Stimulated activated CD4-positive, alpha-beta T cell treated with anti-CD3 and anti-CD28 coated beads, Interleukin-4, amount 100 ng/mL, for 48 hours (primary cell): ENCODE measurements at places on chromosomes 2 and 18.

DNA sequence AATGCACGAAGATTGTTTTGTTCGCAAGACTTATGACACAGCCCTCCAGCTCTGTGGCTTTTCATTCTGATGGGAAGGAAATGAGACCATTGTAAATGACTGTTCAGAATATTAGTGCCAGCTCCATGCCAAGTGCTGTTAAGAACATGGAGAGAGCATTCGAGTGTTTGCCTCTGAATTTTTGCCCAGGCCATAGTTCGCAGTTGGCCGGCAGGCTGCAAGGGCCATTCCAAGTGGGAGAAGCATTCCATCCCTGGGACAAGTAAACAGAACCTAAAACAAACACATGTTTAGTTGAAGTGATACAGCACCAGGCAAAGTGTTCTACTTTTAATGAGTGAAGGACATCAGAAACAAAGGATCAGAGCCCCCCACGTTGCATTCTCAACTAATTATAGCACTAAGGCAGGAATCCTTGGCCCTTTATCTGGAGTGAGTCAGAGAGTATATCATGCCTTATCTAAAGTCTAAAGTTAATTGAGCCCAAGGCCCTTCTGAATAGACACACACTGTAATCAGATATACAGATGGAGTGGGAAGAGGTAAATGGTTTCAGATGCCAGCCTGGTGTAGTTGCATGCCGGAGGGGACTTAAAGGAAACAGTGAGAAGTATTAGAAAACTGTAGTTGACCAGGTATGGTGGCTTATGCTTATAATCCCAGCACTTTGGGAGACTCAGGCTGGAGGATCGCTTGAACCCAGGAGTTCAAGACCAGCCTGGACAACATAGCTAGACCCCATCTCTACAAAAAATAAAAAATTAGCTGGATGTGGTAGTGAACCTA, 53.3 kb downstream of the NEDD4L start:
- no peak for DNase-seq

DNA sequence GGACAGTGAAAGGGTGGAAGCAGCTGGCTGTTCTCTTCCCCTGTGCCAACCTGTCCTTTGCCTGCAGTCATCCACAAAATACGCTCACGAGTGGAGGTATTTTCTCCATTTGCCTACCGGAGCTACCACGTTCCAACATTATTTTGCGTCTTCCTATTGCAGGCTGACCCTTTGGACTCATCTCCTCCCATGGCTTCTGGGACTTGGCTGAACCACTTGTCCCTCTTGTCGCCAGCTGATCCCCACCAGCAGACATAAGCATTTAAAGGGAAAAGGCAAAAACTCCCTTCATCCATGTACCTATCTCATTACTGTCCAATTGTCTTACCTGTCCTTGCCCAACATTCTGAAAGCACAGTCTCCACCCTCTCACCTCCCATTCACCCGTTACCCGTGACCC, 13.0 kb downstream of the C2orf74 start:
- DNase-seq = no peak

DNA sequence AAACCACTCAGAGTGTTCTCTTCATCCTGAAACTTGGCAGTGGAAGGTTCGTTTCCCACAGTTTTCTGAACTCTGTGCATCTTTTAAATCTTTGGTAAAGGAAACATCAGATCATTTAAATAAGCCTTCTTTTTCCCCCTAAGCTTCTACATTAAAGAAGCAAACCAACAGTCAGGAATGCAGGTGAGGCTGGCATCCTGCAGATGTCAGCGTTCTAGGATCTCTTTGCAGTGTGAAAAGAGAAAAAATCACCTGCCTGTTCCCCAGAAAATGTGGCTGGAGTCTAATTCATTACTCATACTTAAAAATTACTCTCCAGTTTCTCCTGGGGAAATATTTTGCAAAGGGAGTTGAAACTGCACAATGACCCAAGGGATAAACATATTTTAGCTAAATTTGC, 64.5 kb upstream of the ZCCHC2 start:
- no peak for DNase-seq

- no peak for DNase-seq
Observed at GRCh38 chr2:120793682-120794403, 58.2 kb downstream of the GLI2 start.

DNA sequence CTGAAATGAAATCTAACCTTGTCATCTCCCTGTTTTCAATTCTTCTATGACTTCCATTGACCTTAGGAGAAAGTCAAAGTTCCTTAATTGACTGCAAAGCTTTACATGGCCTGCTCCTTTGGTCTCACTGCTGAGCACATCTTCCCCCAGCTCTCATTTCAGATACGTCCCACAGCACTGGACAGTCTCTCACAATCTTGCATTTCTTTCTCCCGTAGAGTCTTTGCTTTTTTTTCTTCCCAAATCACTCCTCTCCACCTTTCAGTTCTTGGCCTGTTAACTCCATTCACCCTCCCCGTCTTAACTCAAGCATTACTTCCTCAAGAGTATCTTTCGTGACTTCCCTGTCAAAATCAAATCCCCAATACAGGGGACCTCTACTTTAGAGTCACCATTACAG, 67.2 kb downstream of the DDX1 start:
- no peak for DNase-seq

DNA sequence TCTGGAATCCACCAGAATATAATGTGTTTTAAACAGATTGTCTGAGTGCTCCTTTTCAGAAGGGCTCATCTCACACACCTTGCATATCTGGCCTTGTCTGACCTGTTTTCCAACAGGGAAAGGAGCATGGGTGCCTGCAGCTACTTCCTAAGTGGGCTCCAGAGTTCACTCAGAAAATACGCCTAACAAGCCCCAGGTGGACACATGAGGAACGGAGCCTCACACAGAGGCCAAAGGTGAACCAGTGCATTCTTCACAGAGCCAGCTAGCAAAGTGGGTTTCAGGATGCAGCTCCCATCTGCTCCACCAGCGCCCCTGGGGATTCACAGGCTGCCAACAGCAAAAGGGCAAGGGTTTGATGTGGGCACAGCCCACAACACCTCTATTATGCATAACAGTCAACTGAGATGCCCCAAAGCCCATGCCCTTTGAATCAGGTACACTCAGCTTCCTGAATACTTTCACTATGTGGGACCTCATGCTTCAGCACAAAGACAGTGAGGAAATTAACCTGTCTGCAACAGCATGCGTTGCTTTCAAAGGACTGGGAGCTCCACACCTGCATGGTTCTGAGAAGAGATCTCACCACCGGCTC, 86.6 kb downstream of the CCBE1 start:
- no peak for DNase-seq

DNA sequence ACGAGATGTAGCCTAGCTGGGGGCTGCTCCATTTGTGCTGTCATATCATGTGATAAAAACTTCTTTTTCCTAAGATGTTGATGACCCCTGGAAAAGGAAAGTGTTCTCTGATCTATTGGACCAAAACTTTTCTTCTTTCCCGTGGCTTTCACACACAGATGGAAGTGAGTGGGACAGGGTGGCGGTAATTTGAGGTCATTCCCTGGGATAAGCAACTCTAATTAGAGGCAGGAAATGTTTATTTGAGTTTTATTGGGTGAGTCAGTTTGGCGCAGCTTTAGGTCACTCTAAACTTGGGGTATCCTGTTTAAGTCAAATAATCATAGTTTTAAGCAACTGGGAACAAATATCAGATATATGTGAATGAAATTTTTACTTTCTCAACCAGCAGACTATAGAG, 221.0 kb upstream of the EPAS1 start:
- DNase-seq = no peak
